Aorta (tissue), 5 donors: ENCODE measurements at places on chromosomes 3 and 15. TPM values are rescaled to one million over a fixed set of nuclear protein-coding genes. Genes with fewer than 3 reads are reported as not detected.
A peak's percentile ranks its signal among the peaks of the same experiment; 100 is the strongest.

DNA sequence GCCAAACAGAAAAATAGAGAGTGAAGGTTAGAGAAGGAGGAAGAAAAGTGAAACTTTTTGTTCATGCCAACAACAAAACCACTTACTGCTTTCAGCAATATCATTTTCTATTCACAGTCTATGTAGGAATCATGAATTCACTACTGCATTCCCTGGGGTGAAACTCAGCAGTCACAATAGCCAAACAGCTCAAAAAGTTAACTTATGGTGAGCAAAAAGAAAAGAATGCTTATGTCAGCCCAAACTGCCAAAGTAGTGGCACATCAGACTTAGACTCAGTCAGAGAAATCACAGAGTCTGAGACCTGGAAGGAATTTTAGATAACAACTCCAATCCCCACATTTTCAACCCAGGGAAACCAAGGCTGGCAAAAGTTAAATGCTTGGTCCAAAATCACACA is 238.7 kb upstream of the TMCO5A start:
- DNase-seq, result no peak

DNA sequence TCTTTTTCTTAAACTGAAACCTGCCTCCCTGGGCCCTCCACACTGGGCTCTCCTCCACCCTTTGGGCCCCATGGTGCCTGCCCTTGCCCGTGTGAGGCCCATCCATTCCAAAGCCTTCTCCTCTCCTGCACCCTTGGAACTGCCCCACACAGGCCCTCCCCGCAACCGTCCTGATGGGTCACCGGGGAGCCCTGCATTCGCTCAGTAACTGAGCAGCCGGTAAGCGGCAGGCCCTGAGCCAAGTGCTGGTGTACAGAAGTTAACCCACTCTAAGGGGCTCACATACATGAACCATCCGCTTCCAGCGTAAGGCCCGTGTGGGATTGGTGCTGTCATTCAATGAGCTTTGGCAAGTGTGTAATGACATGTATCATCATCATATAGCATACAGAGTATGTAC is 5.4 kb upstream of the LRRC15 start:
- DNase-seq, result peak; percentile 57

DNA sequence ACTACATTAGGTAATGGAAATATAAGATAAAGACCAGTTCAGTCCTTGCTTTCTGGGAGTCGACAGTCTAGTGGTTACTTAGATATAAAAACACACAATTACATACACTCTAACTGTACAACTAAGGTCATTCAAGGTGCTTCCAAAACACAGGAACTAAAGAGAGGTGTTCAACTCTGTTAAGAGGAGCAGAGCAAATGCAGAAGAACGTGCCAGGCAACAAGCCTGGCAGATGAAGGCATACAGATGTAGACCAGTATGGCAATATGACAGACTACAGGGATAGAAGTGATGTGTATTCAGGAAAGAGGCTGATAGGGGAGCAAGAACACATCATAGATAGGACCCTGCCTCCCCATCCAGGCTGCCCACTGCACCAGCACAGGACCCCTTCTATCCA is 78.3 kb downstream of the CBLB start:
- no peak for DNase-seq

- DNase-seq, result no peak
Measured at GRCh38 chr3:195699860-195700259, 20.9 kb upstream of the MUC20 start.

GRCh38 chr3:178465260-178466180 is 70.7 kb upstream of the KCNMB2 start:
- no peak for DNase-seq

The XCR1 gene
- 0.63 TPM for total RNA-seq
